OCI-LY7 (cell line): ENCODE measurements at places on chromosomes 2 and 18.

DNA sequence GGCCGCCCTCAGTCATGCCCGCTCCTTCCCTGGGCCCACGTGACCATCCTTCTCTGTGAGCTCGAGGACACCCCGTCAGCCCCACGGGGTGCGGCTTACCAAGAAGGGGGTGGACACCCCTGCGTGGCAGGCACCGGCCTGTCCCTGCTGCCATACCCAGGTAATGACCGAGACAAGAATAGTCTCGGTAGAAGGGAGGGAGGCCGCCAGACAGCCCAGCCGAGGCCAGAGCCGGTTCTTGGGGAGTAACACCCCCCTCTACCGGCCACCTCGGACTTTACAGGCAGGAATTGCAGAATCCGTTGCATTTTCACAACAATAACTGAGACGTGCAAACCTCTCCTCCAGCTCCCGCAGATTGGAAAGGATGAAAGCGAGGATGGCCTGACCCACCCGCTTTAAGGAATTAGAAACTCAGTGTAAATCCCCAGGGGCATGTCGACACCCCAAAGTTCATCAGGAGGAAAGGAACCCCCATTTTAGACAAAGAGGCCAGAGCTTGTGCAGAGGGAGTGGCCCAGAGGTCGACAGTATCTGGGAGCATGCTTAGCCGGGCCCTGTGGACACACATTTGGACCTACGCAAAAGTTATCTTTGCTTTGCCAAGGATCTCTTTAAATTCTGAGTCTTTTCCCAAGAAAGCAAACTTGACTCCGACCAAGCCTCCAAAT is 60.1 kb upstream of the GLI2 start:
- DNase-seq: peak; percentile 33

GRCh38 chr2:100365434-100365833 is 43.1 kb upstream of the LONRF2 start:
- no peak for DNase-seq

GRCh38 chr2:112137516-112138158 is 548 bp upstream of the FBLN7 start:
- no peak for DNase-seq

DNA sequence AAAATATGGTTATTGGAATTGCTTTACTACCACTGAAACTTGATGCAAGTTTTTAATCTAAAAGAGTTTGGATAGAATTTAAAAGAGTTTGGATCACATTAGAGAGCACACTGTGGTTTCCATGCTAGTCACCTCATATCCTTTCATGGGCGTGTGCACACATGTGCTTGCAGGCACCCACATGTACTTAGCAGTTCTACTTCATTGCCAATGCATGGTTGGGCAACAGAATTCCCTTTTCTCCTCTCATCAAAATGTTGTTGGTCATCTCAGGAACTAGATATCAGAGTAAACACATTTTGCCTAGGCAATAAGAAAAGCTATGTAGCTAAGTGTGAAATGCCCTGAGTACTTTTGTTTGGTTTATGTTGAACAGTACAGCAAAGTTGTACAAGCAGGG is 254.1 kb upstream of the RASGRP3 start:
- no peak for DNase-seq

DNA sequence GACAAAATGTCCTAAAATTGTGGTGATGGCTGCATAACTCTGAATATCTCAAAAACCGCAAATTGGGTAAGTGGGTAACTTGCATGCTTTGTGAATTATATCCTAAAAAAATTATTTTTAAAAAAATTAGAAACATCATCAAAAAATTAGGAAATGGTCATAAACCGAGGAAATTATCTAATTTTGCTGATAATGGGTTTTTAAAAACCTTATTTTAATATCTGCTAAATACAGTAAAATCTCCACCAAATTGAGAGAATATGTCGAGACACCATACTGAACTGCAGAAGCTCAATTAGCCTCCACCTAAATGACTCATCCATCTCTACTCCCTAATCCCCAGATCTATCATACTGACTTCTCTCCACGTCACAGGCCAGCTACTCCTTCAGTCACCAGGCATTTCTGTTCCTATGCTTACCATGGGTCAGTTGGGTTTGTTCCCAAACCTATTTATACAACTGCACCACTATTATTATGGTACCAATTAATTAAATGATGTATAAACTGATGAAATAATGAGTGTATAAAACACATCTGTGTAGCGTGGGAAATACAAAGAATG is 36.1 kb downstream of the SPIRE1 start:
- DNase-seq: no peak

DNA sequence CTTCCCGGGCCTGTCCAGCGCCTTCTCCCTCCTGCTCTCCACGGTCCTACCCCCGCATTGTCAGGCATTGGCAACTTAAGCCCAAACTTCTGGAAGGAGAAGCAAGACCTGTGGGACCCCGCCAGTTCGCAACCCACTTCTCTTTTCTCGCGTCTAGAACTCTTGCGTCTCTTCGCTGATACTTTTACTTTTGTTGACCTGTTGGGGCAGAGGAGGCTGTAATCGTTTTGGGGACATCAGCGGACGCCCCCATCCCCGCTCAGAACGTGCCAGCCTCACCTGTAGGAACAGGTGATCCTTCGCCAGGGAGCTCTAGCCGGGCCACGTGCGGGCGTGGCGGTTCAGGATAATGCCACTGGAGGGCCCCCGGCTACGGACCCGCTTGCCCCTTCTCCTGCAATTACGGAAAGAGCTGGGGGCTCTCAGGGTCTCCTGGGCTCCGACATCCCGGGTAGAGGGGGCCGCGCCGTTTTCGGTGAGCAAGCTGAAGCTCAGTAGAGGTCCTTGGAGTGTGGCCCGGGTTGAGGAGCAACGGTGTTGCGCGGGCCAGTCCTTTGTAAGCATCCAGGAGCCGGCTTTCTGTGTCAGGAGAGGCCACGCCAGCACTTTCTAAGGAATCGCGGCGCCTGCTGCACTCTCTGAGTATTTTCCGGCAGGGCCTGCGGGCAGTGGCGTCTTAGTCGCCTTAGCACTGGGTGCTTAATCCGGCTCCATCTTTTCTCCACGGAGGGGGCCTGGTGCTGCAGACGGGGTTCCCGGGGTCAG is 1.6 kb downstream of the MTCL1 start:
- DNase-seq: peak; percentile 72

DNA sequence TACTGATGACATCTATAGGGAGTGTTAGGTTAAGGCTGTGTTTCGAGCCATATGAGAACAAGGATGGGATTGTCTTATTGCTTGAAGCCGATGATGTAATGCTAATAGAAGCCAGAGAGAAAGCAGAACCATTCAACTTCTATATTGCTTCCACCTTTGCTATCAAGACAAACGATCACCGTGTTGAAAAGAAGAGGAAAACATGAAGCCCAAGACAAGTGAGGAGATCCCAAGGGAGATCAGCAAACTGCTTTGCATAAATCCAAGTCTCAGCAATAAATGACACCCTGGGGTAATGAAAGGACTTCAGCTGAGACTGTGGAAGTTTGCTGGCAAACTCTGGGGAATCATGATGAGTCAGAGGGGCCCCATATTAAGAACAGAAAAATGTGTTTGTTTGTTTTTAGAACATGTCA is 206.2 kb downstream of the NCKAP5 start:
- DNase-seq: no peak

- peak; percentile 53 for DNase-seq
These were observed 403 bp downstream of the TMEM127 start for GRCh38 chr2:96265349-96265839.

DNA sequence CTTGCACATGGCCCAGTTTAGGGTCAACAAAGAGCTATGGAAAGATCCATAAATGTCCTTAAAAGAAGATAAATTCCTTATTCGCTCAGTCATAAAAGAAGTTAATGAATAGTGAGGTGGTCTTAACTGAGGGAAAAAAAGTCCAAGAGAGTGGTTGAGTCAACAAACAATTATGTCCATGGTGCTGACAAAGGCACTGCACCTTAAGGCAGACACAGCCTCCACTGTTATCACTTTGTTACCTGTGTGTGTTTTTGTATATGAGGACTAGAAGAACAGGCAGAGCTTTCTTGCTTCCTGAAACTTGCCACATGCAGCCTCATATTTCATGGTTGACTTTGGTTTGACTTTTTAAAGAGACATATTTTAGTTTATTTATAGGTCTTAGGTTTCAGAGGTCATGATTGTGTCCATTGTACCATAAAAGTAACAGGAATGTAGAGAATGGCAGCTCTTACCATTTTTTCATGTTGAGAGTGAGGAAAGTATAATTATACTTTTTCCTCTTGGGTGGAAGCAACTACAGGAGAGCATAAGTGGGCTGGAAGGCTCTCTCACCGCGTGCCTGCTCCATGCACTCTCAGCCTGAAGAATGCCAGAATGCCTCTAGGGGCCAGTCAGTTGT is 93.6 kb downstream of the XRCC5 start:
- DNase-seq: no peak

DNA sequence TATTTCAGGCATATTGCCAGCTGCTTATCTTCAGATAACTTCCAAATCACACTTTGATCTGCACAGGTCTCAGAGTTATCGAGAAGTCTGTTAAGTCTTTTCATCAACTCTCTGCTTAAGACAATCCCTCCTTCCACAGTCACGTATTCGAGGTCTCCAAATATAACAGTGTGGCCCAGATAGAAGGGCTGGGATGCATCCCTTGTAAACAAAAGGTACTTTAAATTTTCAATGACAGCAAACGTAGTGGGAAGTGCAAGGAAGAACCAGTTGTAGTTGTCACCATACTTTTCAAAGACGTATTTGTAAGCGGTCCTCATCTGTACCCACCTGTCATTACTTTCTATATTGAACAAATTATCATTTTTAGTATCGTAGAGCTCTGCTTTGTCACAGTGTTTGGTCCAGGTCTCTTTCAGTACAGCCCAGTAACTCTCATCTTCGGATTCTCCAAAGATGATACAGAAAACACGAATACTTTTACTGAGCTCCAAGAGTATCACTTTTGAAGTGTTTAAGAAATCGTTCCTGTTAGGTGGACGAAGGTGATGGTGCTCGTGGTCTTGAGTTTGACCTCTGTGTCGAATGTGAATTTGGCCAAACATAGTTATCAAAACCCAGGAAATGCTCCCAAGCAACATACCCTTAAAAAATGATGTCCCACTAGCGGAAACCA is 445 bp downstream of the C1GALT1C1L start:
- DNase-seq: no peak

DNA sequence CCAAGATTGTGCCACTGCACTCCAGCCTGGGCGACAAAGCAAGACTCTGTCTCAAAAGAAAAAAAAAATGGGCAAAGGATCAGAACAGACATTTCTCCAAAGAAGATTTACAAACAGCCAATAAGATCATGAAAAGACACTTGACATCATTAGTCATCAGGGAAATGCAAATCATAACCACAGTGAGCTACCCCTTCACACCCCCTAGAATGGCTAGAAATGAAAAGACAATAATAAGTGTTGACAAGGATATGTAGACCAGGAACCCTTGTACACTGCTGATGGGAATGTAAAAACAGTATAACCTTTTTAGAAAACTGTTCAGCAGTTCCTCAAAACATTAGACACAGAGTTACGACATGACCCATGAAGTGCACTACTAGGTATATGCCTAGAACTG is 18.4 kb upstream of the MTERF4 start:
- DNase-seq: no peak

DNA sequence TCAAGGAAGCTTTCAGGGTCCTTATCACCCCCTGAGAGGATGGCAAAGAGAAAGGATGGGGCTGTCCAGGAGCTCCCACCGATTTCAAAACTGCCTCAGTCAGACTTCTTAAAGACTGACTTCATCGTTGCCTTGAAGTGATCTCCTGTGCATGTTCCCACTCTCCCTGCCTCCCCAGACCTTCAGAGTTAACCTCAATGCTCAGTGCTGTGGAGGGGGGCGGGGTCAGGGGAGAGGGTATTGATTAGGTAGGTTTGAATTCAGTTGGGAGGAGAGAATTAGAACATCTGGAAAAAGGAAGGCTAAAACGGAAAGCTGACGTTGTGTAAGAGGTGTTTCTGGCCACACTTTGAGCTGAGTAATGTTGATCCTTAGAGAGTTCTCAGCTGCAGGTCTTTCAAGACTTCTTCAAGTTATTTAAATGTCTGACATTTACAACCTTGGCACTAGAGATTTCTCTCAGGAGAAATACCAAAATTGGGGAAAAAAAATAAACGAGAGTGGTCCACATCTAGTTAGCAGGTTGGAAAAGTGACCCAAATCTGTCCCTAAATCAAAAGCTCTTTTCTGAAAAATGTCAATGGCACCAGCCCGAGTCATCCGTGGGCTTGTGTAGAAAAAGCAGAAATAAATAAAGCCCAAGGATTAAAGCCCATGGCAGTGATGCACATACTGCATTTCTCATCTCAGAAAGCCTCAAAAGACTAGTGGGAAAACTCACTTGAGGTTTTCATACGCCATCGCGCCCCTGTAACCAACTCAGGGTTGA is 134.7 kb upstream of the EPAS1 start:
- DNase-seq: no peak

DNA sequence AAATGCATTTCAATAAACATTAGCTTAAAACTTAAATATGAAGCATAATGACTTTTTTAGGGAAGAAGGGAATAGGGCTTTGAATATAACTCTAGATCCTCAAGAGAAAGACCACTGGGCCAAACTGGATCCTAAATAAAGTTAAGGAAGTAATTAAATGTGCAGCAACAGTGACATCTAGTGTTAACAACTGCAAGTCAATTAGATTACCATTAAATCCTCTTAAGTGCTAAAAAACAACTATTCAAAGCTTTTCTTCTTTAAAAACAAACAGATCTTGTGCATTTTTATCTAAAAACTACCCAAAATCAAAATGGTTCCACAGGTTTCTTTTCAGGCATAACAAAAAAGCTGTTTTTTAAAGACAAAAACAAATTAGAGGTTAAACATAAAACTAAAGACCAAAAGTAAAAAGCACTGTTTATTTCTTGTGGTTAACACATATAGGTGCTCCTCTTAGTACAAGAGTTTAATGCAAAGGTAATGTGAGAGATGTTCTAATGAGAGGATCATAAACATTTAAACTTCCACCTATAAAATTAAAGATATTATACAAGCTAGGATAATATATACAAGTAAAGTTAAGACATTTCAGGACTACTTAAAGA is 111.4 kb downstream of the THADA start:
- DNase-seq: peak; percentile 83

DNA sequence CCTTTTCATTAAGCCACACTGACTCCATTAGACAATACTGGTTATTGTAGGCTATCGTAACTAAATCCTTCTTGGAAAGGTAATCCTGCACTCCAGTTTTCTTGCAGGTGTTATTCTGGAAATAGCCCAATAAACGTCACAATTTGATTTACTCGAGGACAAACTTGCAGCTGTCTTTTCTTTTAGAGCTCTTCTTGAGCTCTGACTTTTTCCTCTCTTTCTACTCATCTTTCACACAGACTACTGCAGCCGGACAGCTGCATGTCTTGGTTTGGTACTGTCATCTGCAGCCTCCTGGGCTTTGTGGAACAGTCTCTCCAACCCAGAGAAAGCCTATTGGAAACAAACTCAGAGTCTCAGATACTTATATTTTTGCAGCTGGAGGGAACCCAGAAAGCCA is 23.0 kb upstream of the MSGN1 start:
- no peak for DNase-seq

- DNase-seq: no peak
These were observed 4.1 kb downstream of the PDCD1 start for GRCh38 chr2:241854342-241855244.

- DNase-seq: no peak
These were observed 25.2 kb upstream of the REL start for GRCh38 chr2:60855989-60856669.

GRCh38 chr2:216519154-216519762 is 20.6 kb downstream of the RPL37A start:
- peak; percentile 68 for DNase-seq
